ENCODE measurements at places on chromosomes 7 and 10. TPM values are rescaled to one million over a fixed set of nuclear protein-coding genes. Genes with fewer than 3 reads are reported as not detected.

- DNase-seq, result no peak
Observed at GRCh38 chr7:134444961-134445315, 14.0 kb downstream of the AKR1B1 start.

DNA sequence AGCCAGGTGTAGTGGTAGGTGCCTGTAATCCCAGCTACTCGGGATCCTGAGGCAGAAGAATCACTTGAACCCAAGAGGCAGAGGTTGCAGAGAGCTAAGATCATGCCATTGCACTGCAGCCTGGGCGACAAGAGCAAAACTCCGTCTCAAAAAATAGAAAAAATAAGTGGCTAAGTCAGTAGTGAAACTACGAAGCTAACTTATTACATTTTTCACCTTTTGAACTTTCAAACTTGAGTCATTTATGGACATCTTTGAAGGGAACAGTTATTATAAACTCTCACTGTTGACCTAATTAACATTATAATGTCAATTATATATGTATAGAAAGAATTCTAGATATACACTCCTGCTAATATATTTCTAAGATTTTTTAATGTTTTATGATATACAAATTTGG, 541.5 kb upstream of the C7orf33 start:
- no peak for DNase-seq

SLC13A1 gene
- total RNA-seq, result not detected

NPFFR1 gene
- total RNA-seq, result not detected

DNA sequence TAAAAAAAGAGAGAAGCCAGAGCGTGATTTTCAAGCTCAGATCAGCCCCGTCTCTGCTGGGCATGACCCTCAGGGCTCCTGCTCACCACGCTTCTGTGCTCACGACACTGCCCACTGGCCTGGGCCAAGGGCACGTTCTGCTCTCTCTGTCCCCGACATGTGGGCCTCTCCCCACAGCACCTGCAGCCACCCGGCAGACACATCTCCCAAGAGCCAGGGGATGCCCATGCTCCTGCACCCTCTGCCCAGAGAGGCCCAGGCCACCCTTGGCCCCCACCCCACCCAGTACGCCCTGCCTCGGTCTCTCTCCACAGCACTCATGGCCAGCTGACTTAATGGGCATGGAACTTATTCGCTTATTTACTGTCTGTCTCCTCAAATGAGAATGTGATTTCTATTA, 175.4 kb upstream of the RNF32 start:
- DNase-seq, result no peak

GRCh38 chr7:19099924-19100323, 17.5 kb downstream of the TWIST1 start:
- no peak for DNase-seq

DNA sequence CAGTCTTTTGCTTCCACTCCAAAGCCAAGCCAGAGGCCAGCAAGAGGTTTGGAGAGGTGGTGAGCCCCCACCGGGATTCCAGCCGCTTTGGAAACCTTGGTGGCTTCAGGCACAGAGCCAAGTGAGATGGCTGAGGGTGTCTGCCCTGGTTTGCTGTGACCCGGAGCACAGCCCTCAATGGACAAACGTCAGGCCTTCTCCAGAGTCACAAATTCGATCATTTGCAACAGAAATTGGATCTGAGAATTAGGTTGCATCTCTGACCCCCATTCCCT, 885 bp upstream of the NKX1-2 start:
- no peak for DNase-seq

GRCh38 chr7:135454060-135454459, 55.8 kb downstream of the CNOT4 start:
- DNase-seq, result no peak

- no peak for DNase-seq
Observed at GRCh38 chr7:78444267-78444666, 645.7 kb downstream of the PHTF2 start.

DNA sequence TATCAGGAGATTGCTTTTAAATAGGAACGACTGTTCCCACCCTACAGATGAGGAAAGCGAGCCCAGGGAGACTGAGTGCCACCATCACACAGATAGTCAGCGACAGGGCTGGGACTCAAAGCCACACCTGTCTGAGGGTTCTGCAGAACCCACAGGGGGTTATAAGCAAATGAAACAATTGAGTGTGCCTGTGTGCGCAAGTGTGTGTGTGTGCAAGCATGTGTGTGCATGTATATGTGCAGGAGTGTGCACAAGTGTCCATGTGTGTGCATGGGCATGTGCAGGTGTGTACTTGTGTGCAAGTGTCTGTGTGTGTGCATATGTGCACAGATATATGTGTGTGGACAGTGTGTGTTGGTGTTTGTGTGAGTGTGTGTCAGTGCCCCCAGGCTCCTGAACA, 280.2 kb downstream of the GRID1 start:
- no peak for DNase-seq

GRCh38 chr10:59668096-59668495, 41.6 kb downstream of the SLC16A9 start:
- no peak for DNase-seq

DNA sequence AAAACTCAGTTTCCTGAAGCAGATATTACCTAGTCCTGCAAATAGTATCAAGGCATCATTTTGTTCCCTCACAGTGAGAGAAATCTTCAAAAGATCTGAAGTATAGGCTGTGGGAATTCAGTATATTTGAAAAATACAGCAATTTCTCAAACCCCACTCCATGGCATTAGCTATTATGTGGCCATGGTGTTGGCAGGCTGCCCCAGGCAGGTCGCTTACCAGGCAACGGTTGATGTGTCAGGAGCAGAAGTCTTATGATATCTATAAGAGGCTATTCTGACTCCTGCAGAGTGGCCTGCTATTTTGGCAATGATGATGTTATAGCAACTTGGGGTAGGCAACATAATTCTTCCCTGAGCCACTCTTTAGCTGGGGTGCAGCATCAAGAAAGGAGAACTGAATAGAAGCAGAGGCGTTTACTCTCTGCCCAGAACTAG, 187.9 kb downstream of the PLXDC2 start:
- DNase-seq, result no peak

RHOBTB1 gene
- 19.9 TPM for total RNA-seq

TFR2 gene
- total RNA-seq, result 9.7 TPM

DNA sequence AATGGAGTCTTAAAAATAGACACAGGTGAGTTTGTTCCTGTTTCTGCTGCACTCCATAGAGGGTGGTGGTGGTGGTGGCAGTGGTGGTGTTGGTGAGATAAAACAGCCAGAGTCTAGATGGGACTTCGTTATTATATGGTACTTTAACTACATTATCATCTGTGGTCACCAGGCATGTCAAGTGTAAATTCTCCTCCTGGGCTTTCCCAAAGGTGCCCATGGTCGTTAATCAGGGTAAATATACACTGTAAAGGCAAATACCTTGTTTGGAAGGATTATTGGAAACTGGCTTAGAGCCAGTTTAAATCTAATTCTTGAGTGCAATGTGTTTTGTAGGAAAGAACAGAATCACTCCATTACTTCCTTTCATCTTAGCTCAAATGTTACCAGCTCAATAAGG, 21.5 kb upstream of the COMMD3 start:
- no peak for DNase-seq

GRCh38 chr10:28199941-28200340, 102.9 kb downstream of the MPP7 start:
- no peak for DNase-seq

DNA sequence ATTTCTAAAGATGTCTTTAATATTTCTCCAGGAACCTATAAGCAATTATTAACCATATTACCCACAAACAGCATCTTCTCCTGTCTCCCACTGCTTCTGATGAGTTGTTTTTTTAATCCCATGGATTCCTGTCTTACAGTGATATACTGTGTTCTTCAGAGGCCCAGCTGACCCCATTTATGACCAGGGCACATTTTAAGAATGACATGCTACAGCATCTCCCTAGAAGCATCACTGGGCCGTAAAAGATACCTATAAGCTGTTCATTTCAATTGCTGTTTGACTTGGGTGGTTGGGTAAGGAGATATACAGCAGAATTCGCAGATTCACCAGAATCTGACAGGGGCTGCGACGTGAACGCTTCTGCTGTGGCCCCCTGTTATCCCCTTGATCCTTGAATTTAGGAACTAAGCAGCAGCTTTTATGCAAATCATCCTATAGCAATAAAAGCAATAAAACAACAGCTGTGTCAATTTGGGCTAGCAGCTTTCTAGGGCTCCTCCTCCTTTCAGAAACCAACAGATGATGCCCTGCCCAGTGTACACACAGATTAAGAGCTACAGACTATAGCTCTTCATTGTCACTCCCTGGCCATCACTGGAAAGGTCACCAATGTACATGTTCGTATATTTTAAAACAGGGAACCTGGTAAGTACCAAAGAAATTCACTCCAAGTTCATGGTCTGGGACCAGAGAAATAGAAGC, 86.8 kb downstream of the CPEB3 start:
- peak; percentile 24 for DNase-seq

- DNase-seq, result peak; percentile 17
Observed at GRCh38 chr10:5963071-5963470, 14.3 kb downstream of the IL15RA start.

DNA sequence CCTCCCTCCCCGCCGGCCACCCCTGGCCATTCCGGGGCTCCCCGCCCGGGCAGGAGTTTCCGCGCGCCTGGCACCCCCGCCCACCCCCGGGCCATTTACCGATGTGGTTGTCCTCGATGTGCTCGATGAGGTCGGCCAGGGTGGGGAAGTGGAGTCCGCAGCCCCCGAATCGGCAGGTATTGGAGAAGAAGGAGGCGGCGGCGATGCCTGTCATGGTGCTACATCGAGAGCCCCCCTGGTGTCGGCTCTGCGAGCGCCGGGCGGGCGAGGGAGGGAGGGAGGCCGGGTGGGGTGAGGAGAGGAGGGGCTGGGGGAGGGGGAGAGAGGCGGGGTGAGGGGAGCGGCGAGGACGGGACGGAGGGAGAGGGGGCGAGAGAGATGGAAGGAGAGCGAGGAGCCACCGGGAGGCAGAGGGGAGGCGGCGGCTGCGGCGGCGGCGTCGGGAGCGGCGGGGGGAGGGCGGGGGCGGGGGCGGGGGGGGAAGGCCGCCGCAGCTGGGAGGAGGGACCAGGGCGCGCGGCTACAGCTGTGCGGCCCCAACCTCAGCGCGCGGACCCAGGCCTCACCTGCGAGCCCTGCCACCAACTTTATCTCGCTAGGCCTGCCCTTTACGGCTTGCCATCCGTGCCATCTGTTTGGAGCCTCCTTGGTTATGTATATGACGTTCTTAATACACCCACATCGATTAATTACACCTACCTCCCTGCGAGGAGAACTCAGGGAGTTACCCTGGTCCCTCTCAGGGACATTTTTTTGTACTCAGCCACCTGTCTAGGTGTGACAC, at the start of gene JAZF1:
Gene JAZF1 (minus strand): TSS at position 432 of the 784 bp plus-strand sequence.
- peak; percentile 49 for DNase-seq

INA gene
- total RNA-seq, result 0.52 TPM

EXOC6 gene
- 12.5 TPM for total RNA-seq

- peak; percentile 43 for DNase-seq
Observed at GRCh38 chr10:125231116-125231812, 70.9 kb upstream of the CTBP2 start.

DNA sequence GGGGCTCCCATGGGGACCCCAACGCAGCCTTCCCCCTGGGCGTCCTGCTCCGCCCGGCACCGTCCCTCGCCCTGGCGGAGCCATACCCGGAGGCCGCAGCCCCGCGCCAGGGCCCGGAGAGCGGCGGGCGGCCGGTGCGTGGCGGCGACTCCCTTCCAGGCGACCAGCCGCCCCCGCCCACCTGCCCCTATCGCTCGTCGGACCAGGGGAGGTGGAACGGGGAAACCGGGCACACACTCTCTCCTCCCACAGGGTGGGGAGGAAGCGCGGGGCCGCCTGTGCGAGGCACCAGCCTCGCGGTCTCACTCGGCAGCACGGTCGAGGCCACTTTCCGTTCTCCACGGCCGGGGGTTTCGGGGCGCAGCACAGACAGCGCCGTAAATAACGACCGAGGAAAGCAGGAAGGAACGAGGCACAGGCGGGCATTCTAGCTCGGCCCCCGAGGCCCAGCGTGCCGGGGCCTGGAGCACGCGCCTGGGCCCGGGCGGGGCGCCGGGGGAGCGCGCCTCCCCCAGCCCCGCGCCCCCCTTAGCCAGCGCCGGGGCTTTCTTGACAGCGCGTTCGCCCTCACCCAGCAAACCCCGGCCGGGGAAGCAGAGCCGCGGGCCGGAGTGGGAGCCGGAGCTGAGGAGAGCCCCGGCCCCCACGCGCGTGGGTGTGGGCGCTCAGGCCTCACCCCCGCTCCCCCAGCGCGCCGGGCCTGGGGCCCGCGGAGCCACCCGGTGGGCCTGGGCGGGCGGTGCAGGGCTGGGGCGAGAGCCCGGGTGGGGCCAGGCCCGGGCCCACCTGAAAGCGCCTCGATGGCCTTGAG, 936 bp downstream of the IGF2BP3 start:
- peak; percentile 46 for DNase-seq

FFAR4 gene
- 2.7 TPM for total RNA-seq

DNA sequence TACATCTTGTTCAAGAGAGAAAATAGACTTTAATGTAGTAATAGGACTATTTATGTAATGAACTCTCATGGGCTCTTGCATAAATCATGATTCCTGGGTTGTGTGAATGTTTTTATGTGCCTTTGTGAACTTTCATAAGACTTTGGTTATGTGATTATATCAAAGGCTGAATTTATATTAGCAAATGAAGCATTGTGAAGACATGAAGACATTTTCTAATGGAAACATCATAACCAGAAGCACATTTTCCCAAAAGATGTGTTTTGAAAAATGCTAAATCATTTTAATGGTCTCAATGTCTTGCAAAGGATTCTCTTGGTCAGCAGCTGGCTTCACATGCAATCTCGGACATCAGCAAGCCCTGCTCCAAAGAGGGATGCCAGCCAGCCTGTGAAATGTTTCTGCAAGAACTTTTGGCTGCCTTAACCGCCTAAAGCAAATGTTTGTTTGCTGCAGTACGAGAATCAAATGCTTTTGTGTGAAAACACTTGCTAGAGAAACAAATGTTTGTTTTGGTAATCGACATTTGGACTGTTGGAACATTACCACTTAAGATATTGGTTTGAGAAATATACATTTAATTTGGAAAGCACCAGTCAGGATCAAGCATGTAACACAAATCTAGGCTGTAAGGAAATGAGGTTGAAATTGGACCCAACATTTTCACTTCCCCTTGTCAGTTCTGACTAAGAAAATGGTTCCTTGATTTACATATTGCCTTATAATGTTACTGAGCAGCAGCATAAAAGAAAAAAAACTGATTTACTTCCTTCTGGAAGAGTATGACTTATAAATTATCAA, 102.1 kb downstream of the RTKN2 start:
- DNase-seq, result no peak

GNAI1 gene
- 2.3 TPM for total RNA-seq

BEND7 gene
- 24.6 TPM for total RNA-seq

GRCh38 chr7:15620491-15621185, 58.8 kb upstream of the AGMO start:
- DNase-seq, result no peak

- no peak for DNase-seq
Observed at GRCh38 chr10:106643473-106643872, 521.0 kb downstream of the SORCS1 start.

GRCh38 chr10:74765465-74765975, 60.9 kb upstream of the KAT6B start:
- no peak for DNase-seq

AKR1E2 gene
- 68.5 TPM for total RNA-seq

FRAT1 gene
- total RNA-seq, result 2.3 TPM

- no peak for DNase-seq
Observed at GRCh38 chr7:29859524-29860185, 53.3 kb downstream of the WIPF3 start.

All from Caco-2 (cell line).